GM19239 (cell line): ENCODE measurements at places on chromosomes 2 and 18.
A peak's percentile ranks its signal among the peaks of the same experiment; 100 is the strongest.

GRCh38 chr18:58044370-58045241 lies 580 bp downstream of the NEDD4L start:
- DNase-seq = peak; percentile 29

- DNase-seq = no peak
These were observed 2.5 kb upstream of the HS6ST1 start for GRCh38 chr2:128320906-128321771.

DNA sequence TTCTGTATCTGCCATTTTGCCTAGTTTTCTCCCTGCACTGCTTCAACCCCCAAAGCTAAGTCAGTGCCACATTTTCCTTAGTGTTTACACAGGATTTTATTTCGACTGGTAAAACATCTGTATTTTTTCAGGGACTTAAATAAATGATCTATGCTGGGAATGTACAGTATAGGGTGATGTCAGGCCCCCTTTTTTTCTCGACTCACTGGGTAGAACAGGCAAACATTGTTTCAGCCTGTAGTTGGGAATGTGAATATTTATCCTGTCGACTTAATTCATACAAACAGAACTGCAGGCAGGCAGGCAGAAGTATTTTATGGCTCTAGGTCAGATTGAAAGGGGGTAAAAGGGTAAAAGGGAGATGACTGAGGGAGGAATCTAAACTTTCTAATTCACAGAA lies 123.5 kb upstream of the ZFP36L2 start:
- no peak for DNase-seq

DNA sequence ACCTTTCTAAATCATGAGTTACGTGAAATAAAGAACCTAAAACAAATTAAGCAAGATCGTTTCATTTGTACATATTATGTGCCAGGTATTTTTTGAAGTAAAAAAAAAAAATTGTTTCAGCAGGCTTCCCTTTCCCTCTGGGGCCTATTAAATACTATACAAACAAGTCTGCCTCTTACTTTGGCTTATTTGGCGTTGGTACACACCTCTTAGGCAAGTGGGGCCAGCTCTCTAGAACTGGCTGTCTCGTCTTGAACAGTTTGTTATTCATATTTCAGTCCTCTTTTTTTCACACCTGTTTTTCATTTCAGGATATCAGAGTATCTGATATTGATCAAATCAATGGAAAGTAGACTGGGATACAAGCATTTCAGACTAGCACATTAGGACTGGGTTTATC lies 27.4 kb upstream of the PPP3R1 start:
- DNase-seq = no peak

- DNase-seq = no peak
These were observed 250.8 kb upstream of the ZEB2 start for GRCh38 chr2:144770616-144771230.

- DNase-seq = no peak
These were observed 30.6 kb upstream of the NCK2 start for GRCh38 chr2:105714141-105714540.

GRCh38 chr2:23522726-23523372 lies 137.9 kb downstream of the KLHL29 start:
- no peak for DNase-seq

GRCh38 chr18:11050966-11051365 lies 98.4 kb downstream of the PIEZO2 start:
- no peak for DNase-seq

DNA sequence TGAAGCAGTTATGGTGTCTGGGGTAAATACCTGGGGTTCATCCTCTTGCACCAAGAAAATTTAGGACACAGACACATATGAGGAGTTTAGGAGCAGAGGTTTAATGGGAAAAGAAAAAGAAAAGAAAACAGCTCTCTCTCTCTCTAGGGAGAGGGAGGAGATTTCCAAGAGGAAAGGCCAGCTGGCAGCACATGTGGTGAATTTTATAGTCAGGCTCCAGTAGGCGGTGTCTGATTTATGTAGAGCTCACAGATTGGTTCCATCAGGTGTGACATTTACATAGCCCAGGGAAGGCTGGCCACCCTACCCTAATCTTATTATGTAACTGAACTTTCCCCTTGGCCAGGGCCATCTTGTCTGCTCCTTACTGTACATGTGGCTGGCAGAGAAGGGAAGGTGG lies 297.5 kb upstream of the RGPD4 start:
- DNase-seq = no peak
